ENCODE measurements at places on chromosomes 11 and 22. TPM values are rescaled to one million over a fixed set of nuclear protein-coding genes. Genes with fewer than 3 reads are reported as not detected.

Gene GPR83
- not detected for total RNA-seq

Gene PHF21B
- total RNA-seq: 9.7 TPM

Gene GLYATL1
- total RNA-seq: 33.7 TPM

Gene EXPH5
- 17.3 TPM for total RNA-seq

Gene DUSP8
- 8.8 TPM for total RNA-seq

Gene DSCAML1
- total RNA-seq: 2.8 TPM

Gene P2RX3
- total RNA-seq: 0.40 TPM

Gene TBX10
- not detected for total RNA-seq

Gene GP1BB
- total RNA-seq: 6.8 TPM

Gene CSRP3
- 2.7 TPM for total RNA-seq

Gene MCAM
- 292 TPM for total RNA-seq

Gene OR52I2
- not detected for total RNA-seq

All from prostate gland (tissue), 2 donors.